ENCODE measurements at places on chromosomes 1 and 21.

DNA sequence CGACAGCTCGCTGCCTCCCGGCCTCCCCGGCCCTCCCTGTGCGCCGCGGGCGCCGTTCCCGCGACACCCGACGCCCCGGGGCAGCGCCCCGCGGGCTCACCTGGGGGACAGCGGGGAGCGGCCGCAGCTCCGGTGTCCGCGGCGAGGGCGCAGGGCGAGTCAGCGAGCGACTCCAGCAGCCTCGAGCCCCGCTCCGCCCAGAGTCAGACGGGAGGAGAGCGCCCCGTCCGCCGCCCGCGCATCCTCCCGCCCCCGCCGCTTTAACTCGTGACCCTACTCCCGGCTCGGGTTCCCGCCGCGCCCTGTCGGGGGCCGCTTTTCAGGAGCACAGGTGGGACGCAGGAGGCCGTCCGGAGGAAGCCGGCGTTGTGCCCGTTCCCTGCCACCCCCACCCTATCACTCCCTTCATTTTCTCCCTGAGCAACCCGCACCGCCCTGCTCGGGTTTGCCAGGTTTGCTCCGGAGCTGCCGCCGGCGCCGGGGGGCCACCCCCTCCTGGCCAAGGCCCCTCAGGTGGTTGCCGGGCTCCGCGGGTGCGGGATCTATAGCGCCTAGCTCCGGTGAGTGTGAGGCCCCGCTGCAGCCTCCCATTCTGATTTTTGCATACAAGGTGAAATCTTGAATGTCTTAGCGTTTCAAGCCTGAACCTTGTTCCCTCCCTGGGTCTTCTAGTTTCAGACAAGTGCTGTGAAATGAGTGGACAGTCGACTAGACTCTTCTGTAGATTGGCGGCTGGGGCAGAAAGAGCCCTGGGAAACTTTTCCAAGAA is at the start of gene MCOLN3:
MCOLN3 (minus strand) TSS at position 205 of the 769 bp plus-strand sequence. CDS start 3,140 bp downstream, outside the sequence.
- peak; percentile 20 for DNase-seq

- no peak for DNase-seq
These were observed 1.6 kb downstream of the SOX13 start for GRCh38 chr1:204074274-204075138.

GRCh38 chr1:241375886-241376285 is 18.9 kb upstream of the RGS7 start:
- no peak for DNase-seq

- DNase-seq, result peak; percentile 54
These were observed 6.0 kb upstream of the UBL4B start for GRCh38 chr1:110106013-110106941.

DNA sequence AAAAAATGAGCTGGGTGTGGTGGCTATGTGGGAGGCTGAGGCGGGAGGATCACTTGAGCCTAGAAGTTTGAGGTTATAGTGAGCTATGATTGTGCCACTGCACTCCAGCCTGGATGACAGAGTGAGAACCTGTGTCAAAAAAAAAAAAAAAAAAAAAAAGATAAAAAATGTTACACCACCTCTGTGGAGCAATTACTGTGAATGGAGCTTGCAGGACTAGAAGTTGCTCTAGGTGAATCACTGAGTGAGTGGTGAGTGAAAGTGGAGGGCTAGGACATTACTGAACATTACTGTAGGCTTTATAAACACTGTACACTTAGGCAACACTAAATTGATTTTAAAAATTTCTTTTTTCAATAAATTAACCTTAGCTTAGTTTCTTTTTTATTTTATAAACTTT is 21.9 kb downstream of the TLCD4 start:
- no peak for DNase-seq

DNA sequence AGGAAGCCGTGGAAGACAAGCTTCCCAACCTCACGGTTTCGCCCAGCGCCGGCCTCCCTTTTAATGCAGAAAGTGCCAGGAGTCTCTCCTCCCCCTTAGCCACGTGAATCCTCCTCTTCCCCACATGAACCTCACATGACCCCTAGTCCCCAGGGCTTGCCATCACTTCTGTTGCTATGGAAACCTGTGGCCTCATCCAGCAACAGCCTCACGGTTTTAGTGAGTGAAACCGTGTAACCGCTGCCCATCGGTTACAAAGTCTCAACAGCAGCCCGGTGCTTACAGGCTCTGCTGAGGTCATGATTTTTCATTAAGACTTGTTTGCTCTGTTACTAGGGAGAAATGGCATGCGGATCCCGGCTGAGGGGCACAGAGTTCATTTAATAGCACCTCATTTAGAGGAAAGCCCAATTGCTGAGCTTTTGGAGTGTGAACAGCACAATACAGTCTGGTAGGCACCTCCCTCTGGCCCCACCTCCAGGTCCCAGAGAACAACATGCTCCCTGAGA is 143.2 kb upstream of the BACE2 start:
- DNase-seq, result no peak

DNA sequence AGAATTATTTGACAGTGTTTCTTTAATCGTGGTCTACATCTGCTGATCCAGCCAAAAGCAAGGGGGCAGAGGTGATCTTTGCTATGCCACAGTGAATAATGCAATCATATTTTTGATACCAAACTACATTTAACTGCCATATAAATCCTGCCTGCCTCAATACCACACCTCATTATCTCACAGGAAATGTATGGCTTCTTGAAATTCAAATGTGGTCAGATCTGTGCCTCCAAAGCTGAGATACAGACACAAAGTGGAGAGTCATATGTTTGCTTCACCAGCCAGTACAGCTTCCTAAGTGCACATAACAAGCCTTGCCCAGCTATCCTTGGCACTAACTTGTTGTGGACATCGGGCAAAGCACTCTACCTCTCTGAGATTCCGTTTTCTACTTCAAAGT is 250.0 kb upstream of the NFIA start:
- DNase-seq, result no peak

- no peak for DNase-seq
These were observed 21.4 kb downstream of the TEX35 start for GRCh38 chr1:178534137-178534868.

GRCh38 chr1:47894410-47895278 is 102.5 kb downstream of the TRABD2B start:
- no peak for DNase-seq

- no peak for DNase-seq
These were observed 72.9 kb upstream of the CD53 start for GRCh38 chr1:110800079-110800478.

GRCh38 chr1:94721240-94721639 is 98.9 kb upstream of the SLC44A3 start:
- DNase-seq, result no peak

GRCh38 chr1:85124091-85124490 is 75.8 kb upstream of the MCOLN3 start:
- DNase-seq, result no peak

DNA sequence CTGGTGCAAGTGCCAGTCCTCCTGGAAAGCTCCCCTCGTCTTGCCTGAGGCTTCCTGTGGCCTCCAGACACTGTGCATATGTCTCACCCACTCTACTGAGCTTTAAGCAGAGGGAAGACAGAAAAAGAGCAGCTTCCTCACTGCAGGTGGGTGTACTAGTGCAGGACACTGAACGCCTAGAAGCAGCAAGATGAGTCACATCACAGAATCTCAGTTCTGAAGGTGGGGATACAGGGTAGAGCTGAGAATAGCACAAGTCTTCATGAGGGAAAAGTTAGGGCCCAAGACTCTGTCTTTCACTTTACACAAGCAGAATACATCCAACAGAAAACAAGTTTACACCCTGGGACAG is 37.4 kb downstream of the PCAT6 start:
- DNase-seq, result no peak

- DNase-seq, result no peak
These were observed 429.8 kb upstream of the C1orf87 start for GRCh38 chr1:60503266-60503925.

GRCh38 chr1:7298749-7299151 is 472.3 kb upstream of the VAMP3 start:
- no peak for DNase-seq

- DNase-seq, result no peak
These were observed 248.9 kb downstream of the NTNG1 start for GRCh38 chr1:107389410-107390396.

DNA sequence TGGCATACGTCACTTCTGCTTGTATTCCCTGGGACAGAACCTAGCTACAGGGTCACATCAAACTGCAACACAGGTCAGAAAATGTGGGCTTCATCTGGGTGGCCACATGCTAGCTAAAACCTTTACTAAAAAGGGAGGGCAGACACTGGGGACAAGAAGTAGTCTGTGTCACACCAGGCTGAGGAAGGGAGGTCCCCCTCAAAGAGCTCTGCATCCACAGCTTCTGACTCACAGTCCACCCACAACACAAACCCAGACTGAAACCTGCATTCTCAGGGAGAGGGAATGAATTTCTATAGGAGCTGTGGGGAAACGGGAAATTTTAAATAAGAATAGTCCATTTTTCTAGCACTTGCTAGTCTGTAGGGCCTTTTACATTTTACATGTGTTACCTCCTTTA is 16.2 kb downstream of the OLIG2 start:
- DNase-seq, result no peak

DNA sequence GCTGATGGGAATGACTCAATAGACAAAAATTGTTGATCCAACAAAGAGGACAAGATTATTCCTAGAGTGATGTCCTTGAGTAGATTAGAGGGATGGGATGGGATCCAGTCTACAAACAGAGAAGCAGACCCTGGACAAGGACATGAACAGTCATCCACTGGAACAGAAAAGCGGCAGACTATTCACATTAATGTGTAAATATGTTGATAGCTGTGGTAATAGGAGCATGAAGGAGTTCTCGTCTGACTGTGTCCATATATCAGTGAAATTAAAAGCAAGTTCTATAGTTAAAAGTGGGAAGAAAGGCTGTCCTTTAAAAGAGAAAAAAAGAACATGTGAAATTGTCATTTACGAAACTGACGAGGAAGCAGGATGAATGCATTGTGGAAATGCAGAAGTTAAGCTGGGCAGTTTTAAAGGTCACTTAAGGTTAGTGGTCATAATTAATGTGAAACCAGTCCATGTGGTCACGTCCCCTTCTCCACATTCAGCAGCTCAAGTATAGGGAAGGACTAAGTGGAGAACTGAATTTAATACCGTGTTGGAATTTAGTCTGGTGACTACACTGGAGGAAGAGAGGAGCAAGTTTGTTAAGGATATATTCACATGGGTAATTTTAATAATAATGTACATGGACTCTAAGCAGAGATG is 62.1 kb downstream of the PIK3R3 start:
- no peak for DNase-seq

- DNase-seq, result no peak
These were observed 100.2 kb upstream of the KCNE2 start for GRCh38 chr21:34263629-34264028.

DNA sequence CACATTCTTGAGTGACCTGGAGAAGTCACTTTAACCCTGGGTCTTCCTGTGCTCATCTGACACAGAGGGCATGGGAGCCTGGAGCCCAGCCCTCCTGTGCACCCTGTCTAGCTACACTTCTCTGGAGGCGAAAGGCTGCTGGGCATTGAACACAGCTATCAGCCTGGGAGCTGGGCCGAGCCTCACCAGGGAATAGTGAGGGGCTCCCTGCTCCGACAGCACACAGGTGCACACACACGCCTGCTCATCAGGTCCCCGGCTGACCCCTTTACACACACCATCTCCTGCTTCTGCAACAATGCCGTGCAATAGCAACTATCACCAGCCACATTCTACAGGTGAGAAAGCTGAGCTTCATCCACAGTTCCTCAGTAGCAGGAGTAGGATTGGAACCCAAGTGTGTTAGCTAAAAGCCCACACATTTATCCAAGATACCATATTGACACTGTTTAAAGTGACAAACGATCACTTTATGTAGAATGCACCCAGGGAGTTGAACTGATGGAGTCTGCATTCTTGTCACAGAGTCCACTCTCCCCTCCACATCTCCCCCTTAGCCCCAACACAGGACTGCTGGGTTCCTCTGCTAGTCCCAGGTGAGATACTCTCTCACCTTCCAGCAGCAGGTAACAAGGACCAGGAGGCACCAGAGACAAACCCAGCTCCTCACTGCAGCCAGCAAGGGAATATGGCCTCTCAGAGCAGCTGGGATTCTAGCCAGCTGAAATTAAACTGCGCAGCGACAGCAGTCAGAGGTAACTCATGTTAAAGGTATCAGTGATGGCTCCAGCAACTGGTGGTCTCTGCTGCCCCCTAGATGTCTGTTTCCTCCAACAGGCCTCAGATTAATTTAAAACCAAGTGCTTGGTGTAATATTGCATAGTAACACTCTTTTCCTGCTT is 18.3 kb upstream of the CAPN8 start:
- peak; percentile 33 for DNase-seq

DNA sequence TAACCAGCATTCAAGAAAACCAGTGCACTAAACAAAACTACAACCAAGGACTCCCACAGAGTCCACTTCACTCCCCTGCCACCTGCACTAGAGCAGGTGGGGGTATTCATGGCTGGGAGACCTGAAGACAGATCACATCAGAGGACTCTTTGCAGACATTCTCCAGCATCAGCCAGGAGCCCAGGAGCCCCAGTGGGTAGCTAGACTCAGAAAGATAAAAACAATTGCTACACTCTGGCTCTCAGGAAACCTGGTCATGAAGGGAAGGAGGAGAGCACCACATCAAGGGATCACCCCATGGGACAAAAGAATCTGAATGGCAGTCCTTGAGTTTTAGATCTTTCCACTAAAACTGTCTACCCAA is 472.1 kb downstream of the PLPP3 start:
- no peak for DNase-seq

- no peak for DNase-seq
These were observed 9.3 kb upstream of the FAM89A start for GRCh38 chr1:231049121-231049979.

- DNase-seq, result peak; percentile 80
These were observed 25.3 kb upstream of the ETV3 start for GRCh38 chr1:157163273-157164127.

DNA sequence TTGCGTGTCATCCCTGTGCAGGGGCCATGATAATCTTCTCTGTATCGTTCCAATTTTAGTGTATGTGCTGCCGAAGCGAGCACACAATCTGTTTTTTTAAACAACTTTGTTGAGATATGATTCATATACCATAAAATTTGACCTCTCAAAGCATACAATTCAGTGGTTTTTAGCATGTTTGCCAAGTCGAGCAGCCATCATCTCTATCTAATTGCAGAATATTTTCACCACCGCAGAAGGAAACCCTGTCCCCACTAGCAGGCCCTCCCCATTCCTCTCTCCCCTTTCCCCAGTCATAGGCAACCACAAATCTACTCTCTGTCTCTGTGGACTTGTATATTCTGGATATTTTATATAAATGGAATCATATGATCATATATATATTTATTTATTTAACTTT is 78.7 kb upstream of the TINAGL1 start:
- no peak for DNase-seq

GRCh38 chr21:46411691-46412090 is 47.0 kb upstream of the DIP2A start:
- no peak for DNase-seq

DNA sequence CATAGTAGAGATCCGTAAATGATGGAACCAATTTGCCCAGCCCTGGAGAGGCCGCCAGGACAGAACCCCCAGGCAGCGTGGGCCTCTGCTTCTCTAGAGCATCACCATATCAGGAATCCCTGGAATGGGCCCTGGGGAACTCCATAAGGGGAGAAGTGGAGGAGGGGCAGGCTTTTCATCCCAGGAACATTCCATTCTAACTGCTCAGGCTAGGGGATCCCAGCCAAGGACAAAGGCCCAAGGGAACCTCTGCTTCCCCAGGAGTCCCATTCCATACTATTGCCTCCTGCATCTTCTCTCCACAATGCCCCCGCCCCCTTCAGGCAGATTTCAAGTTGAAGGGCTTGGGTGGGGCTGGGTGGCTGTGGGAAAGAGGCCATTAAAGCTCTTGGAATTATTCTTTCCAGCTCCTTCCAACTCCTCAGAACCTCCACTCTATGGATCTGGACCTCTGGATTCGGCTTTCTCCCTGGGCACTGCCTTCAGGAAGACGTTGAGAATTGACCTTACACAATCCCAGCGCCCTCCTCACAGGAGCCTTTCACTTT is 6.0 kb downstream of the TRNP1 start:
- no peak for DNase-seq

- DNase-seq, result no peak
These were observed 21.3 kb downstream of the OVAAL start for GRCh38 chr1:180579961-180580611.
